ENCODE measurements at places on chromosomes 7 and 10.

DNA sequence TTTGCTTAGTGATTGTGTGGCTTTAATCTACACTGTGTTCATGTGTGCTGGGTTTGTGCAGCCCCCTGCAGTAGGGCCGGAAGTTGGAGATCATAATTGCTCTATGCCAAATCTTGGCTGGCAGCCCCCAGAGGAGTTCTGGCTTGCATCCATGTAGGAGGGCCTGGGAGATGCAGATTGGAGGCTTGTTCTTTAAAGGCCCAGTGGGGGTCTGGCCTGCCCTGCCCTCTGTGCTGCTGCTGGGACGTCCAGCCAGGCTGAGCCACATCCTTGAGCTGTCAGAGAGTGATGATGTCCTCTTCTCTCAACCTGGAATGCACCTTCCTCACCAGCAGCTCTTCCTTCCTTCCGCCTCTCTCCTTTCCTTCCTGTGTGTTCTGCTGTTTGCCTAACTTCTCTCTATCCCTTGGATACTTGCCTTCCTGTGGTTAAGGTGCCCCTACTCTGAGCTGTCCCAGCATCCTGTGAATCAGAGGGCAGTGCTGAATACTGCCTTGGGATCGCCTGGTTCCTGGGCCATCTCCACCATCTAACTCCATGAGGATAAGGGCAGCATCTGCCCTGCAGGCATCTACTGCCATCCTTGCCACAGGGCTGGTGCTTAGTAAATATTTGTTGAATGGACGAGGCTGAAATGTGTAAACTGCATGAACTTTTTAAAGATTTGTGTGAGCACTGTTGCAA, 30.2 kb downstream of the DOCK1 start:
- no peak for DNase-seq

DNA sequence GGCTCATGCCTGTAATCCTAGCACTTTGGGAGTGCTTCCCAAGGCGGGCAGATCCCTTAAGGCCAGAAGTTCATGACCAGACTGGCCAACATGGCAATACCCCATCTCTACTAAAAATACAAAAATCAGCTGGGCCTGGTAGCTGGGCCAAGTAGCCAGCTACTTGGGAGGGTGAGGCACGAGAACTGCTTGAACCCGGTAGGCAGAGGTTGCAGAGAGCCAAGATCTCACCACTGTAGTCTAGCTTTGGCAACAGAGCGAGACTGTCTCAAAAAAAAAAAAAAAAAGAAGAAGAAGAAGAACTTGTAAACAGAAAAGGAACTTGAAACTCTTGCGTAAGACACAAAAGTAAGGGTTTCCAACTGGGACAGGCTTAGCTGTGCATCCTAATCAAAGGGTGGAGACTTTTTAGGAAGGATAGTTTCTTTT, 5.6 kb upstream of the IFIT2 start:
- DNase-seq, result no peak

GRCh38 chr7:123682690-123683089, 27.0 kb downstream of the LMOD2 start:
- DNase-seq, result no peak

DNA sequence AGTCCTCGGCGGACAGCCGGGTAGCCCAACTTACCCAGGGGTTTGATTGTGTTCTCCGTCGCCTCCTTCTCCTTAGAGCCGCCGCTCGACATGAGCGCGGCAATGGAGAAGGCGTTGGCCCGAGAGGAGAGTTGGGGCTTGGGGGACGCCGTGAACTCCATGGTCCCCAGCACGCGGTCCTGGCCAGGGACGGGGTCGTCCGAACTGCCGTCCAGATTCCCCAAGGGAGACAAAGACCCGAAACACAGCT, 515 bp downstream of the TBX20 start:
- DNase-seq, result no peak

DNA sequence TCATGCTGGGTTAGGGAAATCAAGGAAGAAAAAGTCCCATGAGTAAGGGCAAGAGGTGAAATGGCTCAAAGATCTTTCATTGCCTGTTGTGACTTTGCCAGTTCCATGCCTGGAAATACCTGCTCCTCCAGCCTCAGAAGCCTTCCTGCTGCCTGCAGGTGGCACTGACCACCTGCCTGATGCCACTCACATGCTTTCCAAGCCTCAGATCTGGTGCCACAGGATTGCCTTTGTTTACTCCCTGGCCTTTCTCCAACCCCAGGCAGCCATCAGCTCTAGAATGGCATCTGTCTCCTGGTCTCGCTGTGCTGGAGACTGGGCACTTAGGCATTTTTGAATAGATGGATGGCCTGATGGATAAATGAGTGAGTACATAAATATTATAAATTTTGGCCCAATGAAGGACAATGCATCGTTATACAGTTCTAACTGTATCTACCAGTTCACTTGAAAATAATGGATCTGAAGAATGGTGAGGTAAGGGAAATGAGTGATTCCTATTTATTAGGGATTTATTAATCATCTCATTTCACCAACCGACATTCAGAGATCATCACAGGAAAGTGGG, 657.2 kb downstream of the INHBA start:
- DNase-seq, result no peak

DNA sequence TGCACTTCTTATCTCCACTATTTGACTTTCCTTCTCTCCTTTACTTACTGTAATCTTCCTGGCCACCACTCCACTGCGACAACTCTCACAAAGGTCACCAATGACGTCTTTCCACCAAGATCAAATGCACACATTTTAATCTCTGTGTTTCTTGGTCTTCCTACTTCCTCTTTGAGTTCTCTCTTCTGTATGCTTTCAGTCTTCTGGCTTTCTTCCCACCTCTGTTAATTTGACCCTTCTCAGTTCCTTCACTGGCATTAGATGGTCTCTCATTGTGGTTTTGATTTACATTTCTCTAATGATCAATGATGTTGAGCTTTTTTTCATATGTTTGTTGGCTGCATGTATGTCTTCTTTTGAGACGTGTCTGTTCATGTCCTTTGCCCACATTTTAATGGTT, 31.9 kb downstream of the FAM107B start:
- no peak for DNase-seq

GRCh38 chr10:131363416-131363815, 51.9 kb upstream of the TCERG1L start:
- DNase-seq, result no peak

DNA sequence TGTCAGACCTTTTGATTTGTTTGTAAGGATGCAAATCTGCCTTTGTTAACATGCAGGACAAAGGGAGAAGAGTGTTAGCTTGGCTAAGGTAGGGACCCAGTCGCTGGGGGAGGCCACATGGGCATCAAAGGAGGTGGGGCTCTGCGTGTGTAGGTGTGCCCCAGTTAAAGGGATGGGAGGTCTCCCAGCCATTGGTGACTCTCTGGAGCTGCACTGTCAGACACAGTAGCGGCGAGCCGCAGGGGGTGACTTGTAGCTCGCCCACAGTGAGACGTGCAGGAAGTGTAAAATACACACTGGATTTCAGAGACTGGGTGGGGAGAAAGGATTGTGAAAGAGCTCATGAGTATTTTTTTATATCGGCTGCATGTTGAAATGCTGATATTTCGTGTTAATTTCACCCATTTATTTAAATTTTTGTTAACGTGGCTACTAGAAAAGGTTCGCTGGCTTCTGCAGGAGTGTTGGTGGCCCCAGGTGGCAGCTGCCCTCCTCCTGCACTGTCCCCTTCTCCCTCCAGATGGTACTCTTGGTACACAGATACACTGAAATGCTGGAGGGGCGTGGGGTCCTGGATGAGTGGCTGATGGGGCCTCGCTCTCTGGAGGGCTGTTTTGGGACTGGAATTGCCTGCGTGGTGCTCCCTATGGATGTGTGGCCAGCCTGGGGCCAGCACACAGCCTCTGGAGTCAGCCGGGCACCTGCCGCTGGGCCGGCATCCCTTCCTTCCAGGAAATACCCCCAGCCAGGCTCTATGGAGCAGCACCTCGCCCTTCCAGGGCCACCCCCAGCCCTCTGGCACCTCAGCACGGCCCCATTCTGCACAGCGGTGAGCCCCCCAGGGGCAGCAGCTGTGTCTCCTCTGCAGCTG, 59.2 kb downstream of the LHPP start:
- no peak for DNase-seq

- no peak for DNase-seq
Measured at GRCh38 chr10:77834943-77835668, 91.4 kb downstream of the DLG5 start.

- no peak for DNase-seq
Measured at GRCh38 chr10:95835149-95835860, 72.5 kb upstream of the CC2D2B start.

GRCh38 chr10:88121361-88121760, 257.9 kb downstream of the PTEN start:
- DNase-seq, result no peak

GRCh38 chr7:105892387-105892786, 16.0 kb upstream of the ATXN7L1 start:
- DNase-seq, result no peak

DNA sequence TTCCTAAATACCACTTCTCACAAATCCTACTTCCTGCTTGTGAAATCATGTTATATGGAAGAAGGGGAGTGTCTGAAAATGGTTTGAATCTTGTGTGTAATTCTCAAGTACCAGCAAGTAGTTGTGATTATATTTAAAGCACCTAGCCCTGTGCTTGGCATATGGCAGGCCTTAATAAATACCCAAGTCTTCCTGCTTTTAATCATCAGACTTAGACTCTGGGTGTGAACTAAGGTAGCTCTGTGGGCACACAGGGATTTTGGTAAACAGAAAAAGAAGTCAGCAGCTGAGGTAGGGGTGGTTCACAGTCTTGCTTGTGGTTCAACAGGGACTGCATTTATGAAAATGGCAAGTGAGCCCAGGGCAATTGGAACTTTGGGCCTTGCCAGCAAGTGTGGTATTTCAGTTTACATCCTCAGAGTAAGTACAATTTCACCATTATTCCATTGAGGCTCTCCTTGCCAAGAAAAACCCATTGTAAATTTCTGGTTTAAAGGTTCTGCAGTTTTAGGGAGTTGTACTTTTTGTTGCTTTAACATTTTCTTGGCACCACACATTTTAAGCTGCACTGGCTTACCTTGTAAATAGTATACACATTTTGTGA, 215.5 kb downstream of the AUTS2 start:
- DNase-seq, result no peak

DNA sequence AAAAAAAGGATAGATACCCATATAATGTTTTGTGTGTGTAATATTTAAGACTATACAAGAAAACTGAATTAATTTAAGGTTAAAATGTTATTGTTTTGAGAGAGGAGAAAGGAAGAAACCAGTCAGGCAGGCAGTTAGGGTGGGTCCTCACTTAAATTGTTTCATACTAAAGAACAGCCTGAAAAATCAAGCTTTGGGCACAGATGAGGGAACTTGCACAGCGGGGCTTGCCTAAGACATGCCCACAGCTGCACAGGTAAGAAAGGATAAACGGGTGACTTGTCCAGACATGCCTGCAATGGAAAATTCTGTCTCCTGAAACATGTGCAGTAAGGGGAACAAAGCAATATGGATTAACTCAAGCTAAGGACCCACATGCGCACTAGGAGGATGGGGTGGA, 158.4 kb downstream of the BBS9 start:
- no peak for DNase-seq

DNA sequence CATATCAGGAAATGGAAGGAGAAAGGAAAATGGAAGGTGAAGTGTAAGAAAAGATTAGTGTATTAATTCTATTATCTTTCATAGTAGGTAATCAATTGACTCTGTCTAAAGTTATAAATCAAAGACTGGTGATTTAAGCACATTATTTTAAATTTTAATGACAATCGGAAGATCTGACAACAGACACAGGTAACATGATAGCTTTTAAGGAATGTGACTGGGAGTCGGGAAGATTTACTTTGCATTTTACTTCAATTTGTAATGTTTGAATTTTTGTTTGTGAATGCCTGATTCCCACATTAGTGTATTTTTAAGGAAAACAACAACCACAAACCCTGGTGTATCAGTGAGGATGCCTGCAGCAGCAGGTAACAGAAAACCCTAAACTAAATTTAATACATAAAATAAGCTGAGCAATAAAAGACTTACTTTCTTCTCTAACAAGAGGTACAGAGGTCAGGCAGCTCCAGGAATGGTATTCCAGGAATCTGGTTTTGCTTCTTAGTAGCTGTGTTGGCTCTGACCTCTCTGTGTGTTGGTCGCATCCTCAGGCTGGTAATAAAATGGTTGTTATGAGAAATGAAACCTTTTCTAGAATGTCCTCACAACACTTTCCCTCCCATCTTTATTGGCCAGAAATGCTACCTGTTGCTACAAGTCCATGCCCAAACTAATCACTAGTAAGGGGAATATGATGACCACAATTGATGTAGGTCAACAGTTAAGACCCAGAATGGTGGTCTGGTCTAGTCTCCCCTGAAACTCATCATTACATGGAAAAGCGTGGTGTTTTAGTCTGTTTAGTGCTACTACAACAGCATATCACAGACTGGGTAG, 12.2 kb downstream of the DNAJB9 start:
- DNase-seq, result no peak

DNA sequence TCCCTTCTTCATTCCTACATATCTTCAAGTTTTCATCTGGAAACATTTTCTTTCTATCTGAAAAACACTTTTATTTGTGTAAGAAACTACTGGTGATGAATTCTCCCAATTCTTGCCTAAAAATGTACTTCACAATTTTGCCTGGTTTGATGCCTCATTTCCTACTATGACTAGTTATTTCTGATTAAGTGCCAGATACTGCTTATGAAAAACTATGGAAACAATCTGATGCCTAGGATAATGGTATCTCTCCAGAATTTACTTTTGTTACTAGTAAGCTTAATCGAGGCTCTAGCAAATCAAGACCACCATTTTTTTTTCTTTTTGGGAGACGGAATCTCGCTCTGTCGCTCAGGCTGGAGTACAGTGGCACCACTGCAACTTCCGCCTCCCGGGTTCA, 31.3 kb downstream of the CACUL1 start:
- no peak for DNase-seq

DNA sequence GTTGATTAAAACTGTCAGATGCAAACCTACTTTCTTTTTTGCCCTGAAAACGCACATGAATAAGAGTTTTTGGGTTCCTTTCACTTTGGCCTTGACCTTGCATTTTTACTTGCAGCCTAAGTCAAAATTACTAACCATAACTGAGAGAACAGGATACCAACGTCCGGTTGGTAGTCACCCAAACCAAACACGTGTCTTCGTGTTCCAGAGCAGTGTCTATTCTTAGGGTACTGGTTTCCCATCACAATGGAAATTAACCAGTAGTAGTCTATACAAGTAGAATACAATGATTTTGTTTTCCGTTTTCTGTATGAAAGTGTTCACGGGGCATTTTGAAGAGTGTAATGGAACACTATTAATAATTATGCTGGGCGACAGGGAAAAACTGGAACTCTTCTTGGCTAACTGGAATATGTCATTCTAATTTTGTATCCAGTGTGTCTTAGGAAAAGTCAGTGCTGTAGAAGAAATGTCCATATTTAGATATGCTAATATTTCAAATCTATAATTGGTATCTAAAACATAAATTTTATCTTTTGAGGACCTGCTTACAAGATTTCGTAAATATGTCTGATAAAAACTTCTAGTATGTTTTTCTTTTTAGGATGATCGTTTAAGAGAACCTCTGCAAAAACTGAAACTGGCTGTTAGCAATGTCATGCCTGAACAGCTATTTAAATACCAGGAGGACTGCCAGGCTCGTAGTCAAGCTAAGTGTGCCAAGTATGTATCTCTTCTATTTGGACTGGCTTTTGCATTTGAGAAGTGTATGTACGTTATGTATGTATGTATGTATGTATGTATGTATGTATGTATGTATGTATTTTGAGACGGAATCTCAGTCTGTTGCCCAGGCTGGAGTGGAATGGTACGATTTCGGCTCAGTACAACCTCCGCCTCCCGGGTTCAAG, 40.9 kb downstream of the UBN2 start:
- DNase-seq, result no peak

GRCh38 chr7:36265680-36266079, 112.6 kb downstream of the EEPD1 start:
- no peak for DNase-seq

- DNase-seq, result no peak
Measured at GRCh38 chr7:32594965-32595490, 99.7 kb downstream of the AVL9 start.

GRCh38 chr7:105987046-105987445, 24.0 kb downstream of the CDHR3 start:
- DNase-seq, result no peak

All from esophagus squamous epithelium (tissue), 5 donors.